ENCODE measurements at places on chromosomes 5 and 9.

- peak; percentile 81 for DNase-seq
These were observed 19.8 kb upstream of the NSD1 start for GRCh38 chr5:177113566-177114424.

GRCh38 chr5:75040973-75041372 is 11.4 kb downstream of the GCNT4 start:
- DNase-seq, result peak; percentile 72

- DNase-seq, result no peak
These were observed 243.2 kb downstream of the CEMIP2 start for GRCh38 chr9:71524996-71525580.

- DNase-seq, result peak; percentile 20
These were observed 115.4 kb downstream of the SLC25A46 start for GRCh38 chr5:110854200-110854599.

DNA sequence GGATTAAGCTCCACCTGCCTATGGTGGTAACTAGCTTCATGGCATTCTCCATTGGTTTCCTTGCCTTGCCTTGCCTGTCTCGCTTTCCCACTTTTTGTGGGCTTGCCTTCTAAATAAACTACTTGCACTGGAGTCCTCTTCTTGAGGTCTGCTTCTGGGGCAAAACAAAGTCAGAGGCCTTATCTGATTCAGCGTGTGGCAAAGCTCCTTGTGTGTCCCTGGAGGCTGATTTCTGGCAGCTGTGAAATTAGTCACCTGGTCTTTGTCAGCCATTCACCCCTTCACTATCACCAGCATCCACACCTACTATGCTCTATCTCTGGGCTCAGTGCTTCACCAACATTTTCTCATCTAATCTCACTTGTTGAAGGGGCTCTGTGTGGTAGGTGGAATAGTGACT is 176.2 kb downstream of the SEC61B start:
- DNase-seq, result no peak

DNA sequence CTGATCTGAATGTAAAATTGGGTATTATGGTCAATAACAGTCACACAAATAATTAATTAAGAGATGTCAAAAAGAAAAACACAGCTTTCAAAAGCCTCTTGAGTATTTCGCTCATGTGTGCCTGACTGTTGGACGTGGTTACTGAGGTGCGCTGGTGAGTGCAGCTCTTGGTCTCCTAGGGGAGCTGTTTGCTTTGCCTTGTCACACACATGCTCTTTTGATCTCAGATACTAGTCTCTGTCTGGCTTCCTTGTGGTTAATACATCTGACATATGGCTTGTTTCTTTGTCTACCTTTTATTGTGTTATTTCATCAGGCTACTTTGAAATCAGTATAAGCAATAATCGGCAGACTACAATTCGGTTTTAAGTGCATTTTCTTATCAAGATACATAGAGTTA is 51.5 kb downstream of the PCSK1 start:
- no peak for DNase-seq

- peak; percentile 13 for DNase-seq
These were observed 456.4 kb downstream of the NFIB start for GRCh38 chr9:13857521-13857920.

DNA sequence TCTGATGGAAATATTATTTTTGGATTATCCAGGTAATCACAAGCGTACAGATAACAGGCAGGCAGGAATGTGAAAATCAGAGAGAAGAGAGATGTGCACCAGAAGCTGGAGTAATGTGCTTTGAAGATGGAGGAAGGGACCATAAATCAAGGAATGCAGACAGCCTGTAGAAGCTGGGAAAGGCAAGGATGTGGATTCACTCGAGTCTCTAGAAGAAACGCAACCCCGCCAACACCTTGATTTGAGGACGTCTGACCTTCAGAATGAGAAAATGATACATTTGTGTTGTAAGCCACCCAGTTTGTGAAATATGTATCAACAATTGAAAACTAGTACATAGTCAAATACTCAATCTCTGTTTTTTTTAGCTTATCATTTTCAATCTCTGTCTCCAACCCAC is 207.6 kb upstream of the MPDZ start:
- no peak for DNase-seq

- no peak for DNase-seq
These were observed 15.6 kb downstream of the PSD2 start for GRCh38 chr5:139811274-139811607.

- no peak for DNase-seq
These were observed at the start of gene PTPN3 for GRCh38 chr9:109498195-109499092. TSS of gene PTPN3 (minus strand) at chr9:109498307. CDS start at chr9:109463434, 34,873 bp downstream.

DNA sequence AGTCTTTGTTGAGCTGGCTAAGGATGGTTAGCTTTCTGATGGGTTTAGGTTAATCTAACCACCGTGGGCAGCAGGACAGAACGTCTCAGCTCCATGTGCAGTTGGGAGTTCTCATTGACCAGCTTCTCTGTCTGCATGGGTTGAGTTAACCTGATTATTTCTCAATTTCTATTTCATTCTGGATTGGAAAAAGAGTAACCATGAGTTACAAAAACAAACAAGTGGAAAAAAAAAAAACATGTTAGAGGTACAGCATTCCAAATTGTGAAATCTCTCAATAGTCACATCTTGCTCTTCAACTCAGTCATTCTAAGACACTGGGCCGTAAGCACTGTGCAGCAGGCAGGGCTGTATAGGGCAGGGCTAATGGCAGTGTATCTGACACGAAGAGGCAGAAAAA is 343.7 kb upstream of the KLF4 start:
- no peak for DNase-seq

- DNase-seq, result no peak
These were observed 116.0 kb downstream of the ARHGAP26 start for GRCh38 chr5:142886211-142886610.

DNA sequence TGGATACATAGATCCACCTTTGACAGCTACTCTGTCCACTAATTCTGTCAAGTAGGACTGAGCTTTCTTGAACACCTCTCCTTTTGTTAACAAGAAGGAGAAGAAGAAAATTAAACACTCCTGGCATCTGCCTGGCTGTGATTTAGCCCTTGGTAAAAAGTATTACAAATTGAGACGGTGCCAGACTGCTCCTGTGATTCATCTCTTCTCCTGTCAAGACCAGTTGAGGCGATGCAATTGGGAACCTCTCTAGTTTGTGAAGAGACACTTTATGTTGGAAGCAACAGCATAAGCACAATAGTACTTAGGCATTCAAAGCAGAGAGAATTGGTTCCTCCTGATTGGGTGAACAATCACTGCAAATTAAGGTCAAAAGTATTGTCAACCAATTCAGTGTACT is 72.7 kb downstream of the GHR start:
- DNase-seq, result peak; percentile 62

DNA sequence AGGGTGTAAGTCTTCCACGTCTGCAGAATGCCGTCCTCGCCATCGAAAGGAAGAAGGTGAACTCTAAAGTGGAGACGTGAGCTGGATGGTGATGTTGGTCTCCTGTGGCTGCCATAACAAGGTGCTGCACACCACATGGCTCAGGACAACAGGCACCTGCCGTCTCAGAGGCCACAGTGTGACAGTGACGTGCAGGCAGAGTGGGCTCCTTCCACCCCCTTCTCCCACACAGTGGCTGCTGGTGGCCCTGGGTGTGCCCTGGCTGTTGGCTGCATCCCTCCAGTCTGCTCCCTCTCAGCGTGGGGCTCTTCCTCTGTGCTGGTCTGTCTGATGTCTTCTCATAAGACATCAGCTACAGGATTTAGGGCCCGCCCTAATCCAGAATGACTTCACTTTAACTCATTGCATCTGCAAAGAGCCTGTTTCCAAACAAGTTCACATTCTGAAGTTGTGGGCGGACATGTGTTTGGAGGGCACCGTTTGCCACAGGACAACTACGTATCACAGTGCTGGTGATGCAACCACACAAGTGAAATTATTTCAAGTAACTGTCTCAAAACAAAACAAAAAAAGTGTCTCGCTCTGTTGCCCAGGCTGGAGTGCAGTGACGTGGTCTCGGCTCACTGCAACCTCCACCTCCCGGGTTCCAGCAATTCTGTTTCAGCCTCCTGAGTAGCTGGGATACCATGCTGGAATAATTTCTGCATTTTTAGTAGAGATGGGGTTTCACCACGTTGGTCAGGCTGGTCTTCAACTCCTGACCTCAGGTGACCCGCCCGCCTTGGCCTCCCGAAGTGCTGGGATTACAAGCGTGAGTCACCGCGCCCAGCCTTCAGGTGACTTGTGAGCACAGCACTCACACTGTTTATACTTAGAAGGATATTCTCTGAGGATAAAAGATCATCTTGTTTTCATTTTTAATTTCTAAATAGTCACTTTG is 31.2 kb upstream of the CLPTM1L start:
- DNase-seq, result no peak

GRCh38 chr5:33227746-33228145 is 213.0 kb upstream of the TARS1 start:
- peak; percentile 27 for DNase-seq

GRCh38 chr5:65902104-65902503 is 24.3 kb upstream of the ERBIN start:
- no peak for DNase-seq

DNA sequence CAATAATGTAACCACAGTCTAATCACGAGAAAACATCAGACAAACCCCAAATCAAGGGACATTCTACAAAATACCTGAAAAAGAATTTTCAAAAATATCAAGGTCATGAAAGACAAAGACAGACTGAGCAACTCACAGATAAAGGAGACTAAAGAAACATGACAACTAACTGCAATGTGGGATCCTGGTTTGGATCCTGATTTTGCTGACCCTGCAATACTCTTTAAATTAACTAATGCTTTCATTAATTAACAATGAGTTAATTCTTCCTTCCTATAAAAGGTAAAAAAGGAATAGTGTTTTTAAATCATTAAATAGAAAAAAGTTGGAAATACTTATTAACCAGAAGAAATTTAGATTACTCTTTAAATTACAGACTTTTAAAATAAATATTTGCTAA is 103.6 kb downstream of the MLLT3 start:
- no peak for DNase-seq

- DNase-seq, result peak; percentile 76
These were observed 158.1 kb upstream of the SHB start for GRCh38 chr9:38227061-38227540.

DNA sequence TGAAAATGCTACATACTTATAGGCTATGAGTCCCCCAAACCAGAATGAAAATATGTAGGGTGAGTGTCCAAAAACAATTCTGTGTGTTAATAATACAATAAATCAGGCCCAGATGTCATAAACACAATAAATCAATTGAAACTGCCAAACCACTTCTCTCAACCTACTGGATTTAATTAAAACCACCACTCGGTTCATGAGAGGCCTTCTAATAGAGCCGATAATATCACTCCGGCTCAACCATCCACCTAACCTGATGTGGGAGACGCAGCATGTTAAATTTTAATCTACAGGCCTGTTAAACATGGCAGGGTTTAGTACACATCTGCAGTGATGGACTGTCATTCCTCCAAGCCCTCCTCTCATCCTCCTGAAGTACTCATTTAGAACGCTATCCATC is 734.5 kb upstream of the ZNF608 start:
- no peak for DNase-seq

- no peak for DNase-seq
These were observed 1828.8 kb downstream of the MAT2B start for GRCh38 chr5:165334201-165334600.

- peak; percentile 66 for DNase-seq
These were observed 185.7 kb upstream of the IL12B start for GRCh38 chr5:159515909-159516415.
